ENCODE measurements at places on chromosomes 6 and 20.

- no peak for DNase-seq
Observed at GRCh38 chr6:46215777-46216176, 45.0 kb upstream of the ENPP5 start.

- DNase-seq, result no peak
Observed at GRCh38 chr20:52289956-52290565, 98.5 kb upstream of the ZFP64 start.

DNA sequence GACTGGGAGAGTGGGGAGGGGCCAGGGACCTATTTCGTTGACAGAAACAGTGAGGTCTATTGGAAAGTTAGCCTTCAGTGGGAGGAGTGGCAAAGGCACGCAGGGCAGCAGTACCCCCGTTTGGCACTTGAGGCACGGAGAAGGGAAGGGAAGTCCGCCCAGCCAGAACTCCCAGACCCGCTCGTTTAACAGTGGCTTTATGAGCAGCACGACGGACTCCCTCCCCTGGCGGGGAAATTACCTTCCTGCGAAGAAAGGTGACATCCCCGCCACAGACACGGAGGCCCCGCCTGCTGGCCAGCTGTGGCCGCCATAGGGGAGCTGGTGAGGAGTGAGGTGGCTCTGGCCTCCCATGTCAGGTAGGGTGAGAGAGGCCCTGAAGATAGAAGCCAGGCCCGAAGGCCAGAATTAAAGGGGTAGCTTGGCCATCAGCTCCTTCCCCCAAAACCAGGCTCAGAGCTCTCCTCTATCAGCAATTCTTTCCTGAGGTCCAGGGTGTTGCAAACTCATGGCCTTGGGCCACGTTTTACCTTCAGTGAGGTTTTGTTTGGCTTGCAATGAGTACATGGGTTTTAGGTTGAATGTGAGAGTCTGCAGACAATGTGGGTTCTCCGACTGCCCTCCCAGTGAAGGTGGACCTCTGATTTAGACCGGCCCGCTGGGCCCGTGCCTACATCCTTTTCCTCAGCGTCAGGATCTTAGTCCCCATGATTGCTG lies 123.7 kb downstream of the MRPL14 start:
- no peak for DNase-seq

- no peak for DNase-seq
Observed at GRCh38 chr6:112118034-112118433, 30.6 kb downstream of the FAM229B start.

DNA sequence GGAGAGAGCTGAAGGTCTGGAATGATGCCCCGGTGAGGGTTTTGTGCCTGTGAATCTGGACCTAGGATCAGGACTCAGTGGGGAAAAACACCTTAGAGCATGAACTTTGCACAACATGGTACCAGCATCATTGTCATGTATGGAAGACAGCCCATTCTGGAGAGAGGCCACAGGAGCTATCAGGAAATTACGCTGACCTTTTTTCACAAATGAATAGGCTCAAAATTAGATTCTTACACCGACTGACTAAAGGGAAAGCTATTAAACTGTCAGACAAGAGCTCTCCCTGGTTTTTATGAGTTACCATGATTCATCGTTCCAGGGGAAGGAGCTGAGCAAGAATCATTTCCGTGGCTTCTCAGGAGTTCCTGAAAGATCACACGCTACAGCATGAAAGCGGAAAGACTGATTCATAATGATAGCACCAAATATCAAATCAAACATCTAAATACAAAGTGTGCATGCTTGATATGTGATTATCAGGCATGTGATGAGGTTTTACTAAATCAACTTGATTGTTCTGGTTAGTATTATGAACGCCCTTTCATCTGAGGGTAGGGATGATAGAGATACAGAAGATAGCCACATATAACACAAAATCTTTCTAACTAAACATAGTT lies 224.9 kb upstream of the SMLR1 start:
- DNase-seq, result no peak

- DNase-seq, result no peak
Observed at GRCh38 chr20:17023036-17023435, 203.8 kb upstream of the PCSK2 start.

DNA sequence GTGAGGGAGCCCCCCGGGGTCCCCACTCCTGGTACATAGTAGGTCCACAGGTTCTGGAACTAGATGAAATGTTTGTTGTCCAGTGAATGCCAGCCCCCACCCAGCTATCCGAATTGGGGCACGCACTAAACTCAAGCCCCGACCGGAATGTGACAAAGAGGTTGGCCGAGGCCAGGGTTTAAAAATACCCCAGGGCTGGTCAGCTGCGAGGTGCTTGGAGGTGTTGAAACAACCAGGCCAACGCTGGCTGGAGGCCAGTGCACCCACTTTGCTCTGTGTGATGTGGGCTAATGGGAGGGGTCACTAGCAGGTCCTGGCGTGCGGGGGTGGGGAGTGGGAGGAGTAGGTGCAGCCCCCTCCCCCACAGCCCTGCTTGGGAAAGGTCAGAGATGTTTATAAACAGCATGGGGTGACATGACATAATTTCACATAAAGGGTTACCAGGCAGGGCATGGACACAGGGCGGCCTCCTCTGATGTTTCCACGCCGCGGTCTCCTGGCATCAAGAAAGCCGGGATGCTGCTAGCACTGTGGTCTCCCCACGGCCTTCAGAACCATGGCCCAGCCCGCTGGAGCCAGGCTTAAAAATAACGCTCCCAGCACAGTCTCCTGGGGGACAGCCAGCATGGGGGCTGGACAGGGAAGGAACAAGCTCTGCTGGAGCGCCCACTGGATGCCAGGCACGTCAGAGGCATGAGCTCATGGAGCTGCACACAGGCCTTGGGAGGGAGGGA lies 111.2 kb upstream of the PTPN1 start:
- DNase-seq, result peak; percentile 53

DNA sequence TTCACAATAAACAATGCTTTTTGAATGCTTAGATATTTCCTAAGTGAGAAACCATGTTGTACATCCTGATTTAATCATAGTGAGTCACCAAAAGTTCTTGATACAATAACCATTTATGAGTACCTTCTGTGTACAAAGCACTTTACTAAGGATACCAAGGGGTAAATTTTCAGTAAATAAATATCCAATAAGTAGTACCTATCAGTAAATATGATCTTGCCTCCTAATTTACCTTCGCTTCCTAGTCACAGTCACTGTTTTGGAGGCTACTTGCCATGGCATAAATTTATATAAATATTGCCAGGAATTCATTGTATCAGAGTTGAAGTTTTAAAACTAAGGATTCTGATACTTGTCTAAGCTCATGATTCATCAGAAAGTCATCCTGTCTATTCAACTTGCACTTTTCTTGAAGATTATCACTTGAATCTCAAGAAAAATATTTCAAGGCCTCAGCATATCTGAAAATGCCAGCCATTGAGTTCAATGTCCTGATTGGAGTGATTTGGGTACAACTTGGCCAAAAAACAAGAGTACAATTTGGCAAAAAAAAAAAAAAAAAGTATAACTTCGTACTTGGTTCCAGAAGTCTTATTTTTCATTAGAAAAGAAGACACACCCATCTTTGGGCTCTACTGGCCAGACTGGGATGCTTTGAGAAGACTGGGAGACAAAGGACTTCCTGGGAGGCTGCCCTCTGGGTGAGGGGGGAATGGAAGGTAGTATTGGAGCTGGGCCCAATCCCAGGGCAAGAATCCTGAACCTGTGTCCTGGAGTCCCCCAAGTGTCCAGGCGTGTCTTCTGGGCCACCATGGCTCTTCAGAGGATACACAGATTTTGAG lies 32.8 kb downstream of the RAB22A start:
- DNase-seq, result no peak

- DNase-seq, result no peak
Observed at GRCh38 chr20:19252451-19253120, 40.1 kb downstream of the SLC24A3 start.

GRCh38 chr6:40322336-40322735 lies 264.8 kb downstream of the LRFN2 start:
- DNase-seq, result no peak

GRCh38 chr6:8155259-8156012 lies 53.1 kb upstream of the EEF1E1 start:
- DNase-seq, result no peak

DNA sequence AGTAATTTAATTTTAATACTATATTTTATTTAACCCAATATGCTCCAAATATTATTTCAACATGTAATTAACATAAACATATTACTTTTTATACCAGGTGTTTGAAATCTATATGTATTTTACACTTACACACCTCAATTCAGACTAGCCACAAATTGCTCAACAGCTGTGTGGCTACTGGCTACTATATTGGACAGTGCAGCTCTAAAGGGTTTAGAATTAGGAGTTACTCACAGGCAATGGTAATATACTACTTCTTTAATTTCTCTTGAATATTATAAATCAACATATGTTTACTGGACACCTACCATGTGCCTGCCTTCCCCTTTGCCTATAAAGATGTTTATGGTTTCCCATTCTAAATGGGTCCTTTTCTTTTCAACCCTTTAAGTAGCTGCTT lies 2.3 kb downstream of the MTRF1L start:
- DNase-seq, result no peak

DNA sequence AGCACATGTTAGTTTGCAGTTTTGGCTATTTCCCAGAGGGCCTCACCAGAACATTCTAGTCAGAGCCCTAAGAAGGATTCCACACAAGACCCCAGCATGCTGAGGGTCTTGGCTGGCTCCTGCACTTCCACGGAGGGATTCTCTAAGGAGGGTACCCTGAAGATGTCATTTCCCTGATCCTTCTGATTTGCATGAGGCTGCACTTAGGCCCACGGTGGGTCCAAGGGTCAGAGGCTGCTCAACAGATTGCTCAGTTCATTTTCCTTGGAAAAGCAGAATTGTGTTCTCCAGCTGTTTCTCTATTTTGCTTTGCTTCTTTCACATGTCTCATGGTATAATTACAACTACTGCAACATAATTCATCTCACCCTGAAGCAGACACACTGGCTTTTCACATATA lies 22.2 kb downstream of the PREP start:
- no peak for DNase-seq

- no peak for DNase-seq
Observed at GRCh38 chr6:119224095-119224701, 125.4 kb downstream of the MAN1A1 start.
